ENCODE measurements at places on chromosomes 3 and 15.

DNA sequence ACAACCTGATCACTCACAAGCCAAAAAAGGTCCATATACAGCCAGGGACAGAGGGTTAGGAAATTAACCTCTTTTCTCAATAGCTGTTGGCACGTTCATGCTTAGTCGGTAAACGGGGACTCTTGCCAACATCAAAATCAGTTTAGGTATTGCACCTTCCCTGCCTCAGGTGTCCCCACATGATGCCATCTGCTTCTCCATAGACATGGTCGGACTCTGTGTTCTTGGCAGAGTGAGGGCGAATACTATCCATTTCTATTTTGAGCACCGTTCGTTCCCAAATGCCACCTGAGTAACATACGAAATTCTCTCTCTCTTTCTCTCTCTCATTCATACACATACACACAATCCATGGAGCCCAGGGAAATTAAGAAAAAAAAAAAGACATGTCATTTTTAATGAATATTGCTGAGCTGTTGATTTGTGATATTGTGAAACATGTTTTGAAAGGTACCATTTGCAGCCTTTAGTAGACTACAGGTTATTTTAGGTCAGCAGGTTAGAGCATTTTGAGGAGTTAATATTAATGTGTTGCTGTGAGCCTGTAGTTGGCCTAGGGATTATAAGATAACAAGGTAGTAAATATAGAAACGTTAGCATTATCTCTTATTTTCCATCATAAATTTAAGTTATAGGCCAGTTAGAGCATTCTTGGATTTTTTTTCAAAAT, 78.5 kb downstream of the GHSR start:
- DNase-seq, result no peak

- no peak for DNase-seq
Measured at GRCh38 chr15:31398677-31399301, 72.2 kb downstream of the KLF13 start.

- DNase-seq, result no peak
Measured at GRCh38 chr3:22982981-22983587, 220.0 kb upstream of the UBE2E2 start.

GRCh38 chr3:120858521-120858920, 49.5 kb upstream of the STXBP5L start:
- no peak for DNase-seq

Data from fibroblast of skin of back (primary cell).